ENCODE measurements at places on chromosomes 1 and 21. TPM values are rescaled to one million over a fixed set of nuclear protein-coding genes. Genes with fewer than 3 reads are reported as not detected.

GRCh38 chr1:33502726-33503125, 30.3 kb downstream of the ZSCAN20 start:
- no peak for DNase-seq

GRCh38 chr1:163361123-163361934, 39.6 kb downstream of the NUF2 start:
- no peak for DNase-seq

GRCh38 chr1:233005156-233005555, 54.7 kb downstream of the NTPCR start:
- DNase-seq: no peak

- no peak for DNase-seq
Observed at GRCh38 chr1:177106614-177107365, 57.7 kb downstream of the ASTN1 start.

- no peak for DNase-seq
Observed at GRCh38 chr21:45999581-46000181, 18.1 kb downstream of the COL6A1 start.

The YBX1 gene
- total RNA-seq: 323 TPM

GRCh38 chr1:10237157-10237539, 26.8 kb downstream of the KIF1B start:
- no peak for DNase-seq

- no peak for DNase-seq
Observed at GRCh38 chr1:51282605-51283004, 46.5 kb downstream of the RNF11 start.

The USP24 gene
- total RNA-seq: 60.9 TPM

GRCh38 chr1:238830036-238830611, 556.2 kb upstream of the CHRM3 start:
- no peak for DNase-seq

- DNase-seq: peak; percentile 91
Observed at GRCh38 chr1:41666981-41667631, 182.6 kb upstream of the EDN2 start.
